ENCODE measurements at places on chromosomes 7 and 10. TPM values are rescaled to one million over a fixed set of nuclear protein-coding genes. Genes with fewer than 3 reads are reported as not detected.

SPDYE11 gene
- not detected for total RNA-seq

IFRD1 gene
- 69.7 TPM for total RNA-seq

TMEM196 gene
- not detected for total RNA-seq

NKX1-2 gene
- total RNA-seq = not detected

PTPRZ1 gene
- total RNA-seq = not detected

ANLN gene
- total RNA-seq = 7.4 TPM

CXCL12 gene
- 135 TPM for total RNA-seq

ADCYAP1R1 gene
- total RNA-seq = not detected

TDRD1 gene
- 0.83 TPM for total RNA-seq

GHITM gene
- 218 TPM for total RNA-seq

TMEM270 gene
- not detected for total RNA-seq

CDH23 gene
- 0.18 TPM for total RNA-seq

GJC3 gene
- under 0.01 TPM for total RNA-seq

TIMM23 gene
- 83.0 TPM for total RNA-seq

HHEX gene
- 2.9 TPM for total RNA-seq

FKBP6 gene
- total RNA-seq = not detected

GNAT3 gene
- total RNA-seq = not detected

ZNF853 gene
- 0.57 TPM for total RNA-seq

SH2D4B gene
- total RNA-seq = not detected

VSTM2A gene
- total RNA-seq = not detected

ADCY1 gene
- 0.28 TPM for total RNA-seq

LIPJ gene
- total RNA-seq = under 0.01 TPM

SUN3 gene
- total RNA-seq = not detected

PRKAR2B gene
- total RNA-seq = 65.3 TPM

HPS1 gene
- 32.4 TPM for total RNA-seq

OR2A12 gene
- total RNA-seq = not detected

SFTPD gene
- not detected for total RNA-seq

Measured in smooth muscle cell of bladder (primary cell).